ENCODE measurements at places on chromosomes 4 and X.

GRCh38 chr4:142856576-142856975, 10.5 kb upstream of the INPP4B start:
- DNase-seq: no peak

- peak; percentile 55 for DNase-seq
Observed at GRCh38 chrX:72131317-72132294, at the start of gene RTL5. Gene RTL5, minus strand, starts transcription at chrX:72131915.

- DNase-seq: no peak
Observed at GRCh38 chrX:19810802-19811201, 76.6 kb downstream of the SH3KBP1 start.

- no peak for DNase-seq
Observed at GRCh38 chrX:130746709-130747342, 156.2 kb downstream of the ENOX2 start.

DNA sequence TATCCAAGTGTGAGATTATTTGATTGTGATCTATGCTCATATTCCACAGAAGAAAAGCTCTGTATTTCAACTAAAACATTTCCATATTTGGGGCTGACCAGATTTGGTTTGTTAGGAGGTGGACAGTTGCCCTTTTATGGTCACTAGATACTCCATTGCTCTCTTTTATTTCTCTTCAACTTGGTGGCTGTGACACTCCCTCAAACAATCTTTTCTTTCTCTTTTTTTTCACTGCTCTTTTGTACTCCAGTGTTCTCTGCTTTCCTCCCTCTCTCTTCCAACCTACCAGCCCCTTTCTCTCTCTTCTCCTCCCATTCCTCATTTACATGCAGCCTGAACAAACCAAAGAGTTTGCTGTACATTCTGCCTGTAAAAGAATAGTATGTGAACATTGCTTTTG, 48.8 kb downstream of the RBPJ start:
- DNase-seq: no peak

- no peak for DNase-seq
Observed at GRCh38 chr4:159026329-159026728, 76.5 kb upstream of the RAPGEF2 start.

GRCh38 chr4:135240796-135241195, 1039.2 kb upstream of the PABPC4L start:
- DNase-seq: no peak

- no peak for DNase-seq
Observed at GRCh38 chrX:6738518-6739470, 203.9 kb upstream of the VCX3A start.

- DNase-seq: no peak
Observed at GRCh38 chrX:23980011-23980441, 47.0 kb downstream of the KLHL15 start.

DNA sequence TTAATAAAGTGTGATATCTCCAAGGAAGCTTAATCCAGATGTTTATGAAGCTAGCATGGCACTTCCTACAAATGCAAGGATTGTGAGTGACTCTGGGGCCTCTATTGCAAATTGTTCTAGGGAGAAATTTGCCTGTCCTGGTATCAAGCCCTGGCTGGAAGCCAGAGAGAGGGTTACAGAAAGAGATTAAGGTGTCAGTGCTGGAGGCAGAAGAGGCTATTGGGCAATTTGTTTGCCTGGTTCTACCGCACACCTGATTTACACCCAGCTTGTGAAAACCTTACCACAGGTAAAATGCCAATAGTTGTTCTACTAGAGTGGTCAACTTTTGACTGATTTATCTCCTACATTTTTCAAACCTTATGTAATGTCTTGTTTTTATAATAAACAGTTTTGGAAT, 186.7 kb upstream of the FAT1 start:
- no peak for DNase-seq

GRCh38 chr4:137644201-137644600, 111.9 kb upstream of the PCDH18 start:
- peak; percentile 14 for DNase-seq

- DNase-seq: no peak
Observed at GRCh38 chr4:170497112-170497511, 407.4 kb upstream of the AADAT start.

GRCh38 chr4:182916483-182917181, 554 bp downstream of the DCTD start:
- no peak for DNase-seq

GRCh38 chr4:61520681-61521160, 320.6 kb downstream of the ADGRL3 start:
- DNase-seq: no peak

- peak; percentile 35 for DNase-seq
Observed at GRCh38 chr4:94757192-94758140, at the start of gene BMPR1B. Gene BMPR1B, plus strand, starts transcription at chr4:94757955. Its CDS starts 346,470 bp downstream, at chr4:95104425.

- no peak for DNase-seq
Observed at GRCh38 chrX:68835104-68835442, 6.3 kb downstream of the EFNB1 start.

GRCh38 chrX:29662759-29663503, 552.4 kb upstream of the MAGEB2 start:
- peak; percentile 48 for DNase-seq

DNA sequence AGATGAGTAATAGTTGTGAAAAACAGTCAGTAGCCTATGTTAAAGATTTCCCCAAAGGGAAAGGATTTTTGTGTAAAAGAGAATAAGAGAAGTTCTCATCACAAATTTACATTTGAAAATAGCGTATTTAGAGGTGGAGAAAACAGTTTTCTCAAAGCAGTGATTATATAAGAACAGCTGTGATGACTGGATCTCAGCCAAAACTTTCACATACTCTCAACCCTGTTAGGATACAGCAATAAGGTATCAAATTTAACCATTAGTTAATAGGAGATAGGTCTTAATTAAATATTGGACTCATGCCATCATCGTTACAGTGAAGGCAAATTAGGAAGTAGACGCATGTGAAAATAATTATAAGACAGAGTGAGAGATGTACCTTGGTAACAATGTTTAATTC, 622.7 kb downstream of the PCDH18 start:
- no peak for DNase-seq
